ENCODE measurements at places on chromosomes 11 and 22. TPM values are rescaled to one million over a fixed set of nuclear protein-coding genes. Genes with fewer than 3 reads are reported as not detected.

Gene DRD4
- 0.23 TPM for total RNA-seq

Gene APLNR
- total RNA-seq = not detected

Gene SAA4
- total RNA-seq = not detected

Gene ETS1
- total RNA-seq = 14.1 TPM

Gene ST14
- not detected for total RNA-seq

DNA sequence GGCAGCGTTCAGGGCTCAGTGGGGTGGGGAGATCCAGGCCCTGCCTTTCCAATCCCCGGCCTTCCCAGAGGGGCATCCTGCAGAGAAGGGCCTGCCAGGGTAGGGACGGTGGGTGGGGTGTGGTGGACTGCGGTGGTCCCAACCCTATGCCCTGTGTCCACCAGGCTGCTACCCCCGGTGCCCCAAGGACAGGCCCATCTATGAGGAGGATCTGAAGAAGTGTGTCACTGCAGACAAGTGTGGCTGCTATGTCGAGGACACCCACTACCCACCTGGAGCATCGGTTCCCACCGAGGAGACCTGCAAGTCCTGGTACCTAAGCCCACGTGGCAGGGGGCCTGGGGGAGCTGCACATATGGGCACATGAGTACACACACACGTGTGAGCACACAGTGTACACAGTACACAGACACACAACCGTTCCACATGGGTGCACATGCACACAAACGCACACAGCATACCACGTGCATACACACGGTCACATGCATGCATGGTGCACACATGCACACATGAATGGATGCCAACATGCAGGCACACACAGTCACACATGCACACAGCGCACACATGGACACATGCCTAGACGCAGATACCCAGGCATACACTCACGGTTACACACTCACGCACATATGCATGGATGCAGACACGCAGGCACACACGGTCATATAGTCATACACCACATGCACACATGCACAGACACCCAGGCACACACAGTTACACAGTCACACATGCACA is 16.1 kb downstream of the MUC2 start:
- no peak for DNase-seq

DNA sequence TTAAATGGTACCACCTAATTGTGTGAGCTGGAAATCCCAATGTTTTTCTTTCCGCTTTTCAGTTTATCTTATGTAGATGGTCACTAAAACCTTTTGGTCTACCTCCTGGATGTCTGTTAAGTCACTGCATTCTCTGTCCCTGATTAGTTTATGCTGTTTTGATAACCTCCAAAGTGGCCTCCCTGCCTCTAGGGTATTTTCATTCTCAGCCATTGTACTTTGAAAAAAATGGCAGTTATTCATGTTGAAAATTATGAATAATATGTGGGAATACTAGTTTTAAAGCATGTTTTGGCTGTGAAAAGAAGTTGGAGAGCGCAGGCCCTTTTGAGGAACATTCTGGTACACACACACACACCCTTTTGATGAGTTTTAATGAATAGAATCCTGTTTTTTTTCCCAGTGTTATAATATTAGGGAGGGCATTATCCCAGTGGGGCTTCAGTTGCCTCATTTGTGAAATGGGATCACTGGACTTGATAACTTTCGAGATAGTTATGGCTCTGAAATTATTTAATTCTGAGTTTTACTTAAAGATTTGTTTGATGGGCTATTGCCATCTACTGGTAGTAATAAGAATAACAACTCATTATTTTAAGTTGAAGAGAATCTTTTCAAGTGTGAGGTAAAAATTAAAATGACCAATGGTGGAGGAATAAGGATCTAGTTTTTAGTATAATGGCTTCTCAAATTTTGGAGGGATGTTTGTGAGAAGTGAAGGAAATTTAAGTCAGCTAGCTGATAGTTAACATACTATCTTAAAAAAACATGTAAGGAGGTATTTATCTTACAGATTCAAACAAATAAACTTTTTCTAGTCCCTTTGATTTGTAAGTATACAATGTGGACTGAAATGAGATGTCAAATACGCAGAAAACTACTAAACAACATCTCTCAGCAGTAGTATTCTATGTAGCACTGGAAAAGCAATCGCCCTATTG is 3.9 kb downstream of the FDX1 start:
- peak; percentile 21 for DNase-seq

DNA sequence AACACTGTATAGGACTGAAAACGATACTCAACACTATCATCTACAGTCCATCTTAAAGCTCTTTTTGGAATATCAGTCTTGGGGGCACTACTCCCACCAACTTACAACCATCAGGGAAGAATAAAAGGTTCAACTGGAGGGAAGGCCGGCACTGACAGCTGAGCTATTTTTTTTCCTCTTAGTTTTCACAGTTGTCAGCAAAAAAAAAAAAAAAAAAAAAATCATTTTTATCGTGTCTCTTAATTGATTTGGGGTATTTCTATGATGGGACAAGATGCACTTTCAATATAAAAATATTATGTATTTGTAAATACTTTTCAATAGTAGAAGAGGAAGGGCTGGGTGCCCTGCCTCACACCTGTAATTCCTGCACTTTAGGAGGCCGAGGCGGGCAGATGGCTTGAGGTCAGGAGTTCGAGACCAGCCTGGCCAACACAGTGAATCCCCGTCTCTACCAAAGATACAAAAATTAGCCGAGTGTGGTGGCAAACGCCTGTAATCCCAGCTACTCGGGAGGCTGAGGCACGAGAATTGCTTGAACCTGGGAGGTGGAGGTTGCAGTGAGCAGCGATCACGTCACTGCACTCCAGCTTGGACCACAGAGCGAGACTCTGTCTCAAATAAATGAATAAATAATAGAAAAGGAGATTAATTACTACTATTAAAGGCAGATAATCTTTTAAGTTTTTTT is 1.5 kb downstream of the KIF18A start:
- DNase-seq = no peak

- DNase-seq = no peak
Observed at GRCh38 chr11:114057147-114057546, 2.4 kb upstream of the ZBTB16 start.

DNA sequence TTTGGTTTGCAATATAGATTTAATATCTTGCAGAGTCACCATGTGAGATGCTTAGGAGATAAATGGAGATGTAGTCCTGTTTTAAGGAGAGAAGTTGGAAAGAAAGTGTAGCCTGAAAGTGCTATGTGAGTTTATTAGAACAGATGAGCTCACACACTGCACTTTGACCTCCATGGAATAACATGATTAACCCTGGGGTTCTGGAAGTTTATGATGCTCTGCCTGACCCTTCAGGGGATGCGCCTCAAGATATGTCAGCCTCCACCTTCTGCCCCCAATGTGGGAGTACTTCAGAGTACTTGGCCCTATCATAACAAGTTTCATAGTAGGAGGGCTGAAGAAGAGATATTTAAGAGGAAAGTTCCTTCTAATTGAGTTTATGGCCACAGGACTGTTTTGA is 23.3 kb upstream of the TRIM21 start:
- DNase-seq = no peak

All from NCI-H460 (cell line).